ENCODE measurements at places on chromosomes 1 and 21.

DNA sequence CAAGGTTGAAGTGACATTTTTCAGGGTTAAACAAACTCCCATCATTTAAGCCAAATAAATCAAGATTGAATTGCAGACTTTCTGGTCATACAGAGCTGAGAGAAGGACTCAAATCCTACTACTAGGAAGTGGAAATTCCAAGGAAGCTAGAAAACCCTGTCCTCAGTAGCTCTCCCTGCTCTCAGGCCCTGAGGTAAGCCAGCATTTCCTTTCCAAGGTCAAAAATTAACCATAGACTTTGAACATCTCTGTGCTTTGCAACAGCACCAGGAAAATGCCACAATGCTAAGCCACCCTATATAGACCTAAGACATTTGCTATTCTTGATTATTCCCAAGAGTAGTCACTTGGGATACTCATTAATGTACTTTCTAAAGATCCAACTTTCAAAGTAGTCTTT, 45.1 kb downstream of the LUZP1 start:
- no peak overlapping the region for H3K27ac ChIP-seq
- H3K27me3 ChIP-seq = no peaks in the 10 kb centered on the region
- no peak for DNase-seq
- no peak overlapping the region for H3K4me3 ChIP-seq
- H3K36me3 ChIP-seq = peaks cover 5% of the 10 kb centered on the region

DNA sequence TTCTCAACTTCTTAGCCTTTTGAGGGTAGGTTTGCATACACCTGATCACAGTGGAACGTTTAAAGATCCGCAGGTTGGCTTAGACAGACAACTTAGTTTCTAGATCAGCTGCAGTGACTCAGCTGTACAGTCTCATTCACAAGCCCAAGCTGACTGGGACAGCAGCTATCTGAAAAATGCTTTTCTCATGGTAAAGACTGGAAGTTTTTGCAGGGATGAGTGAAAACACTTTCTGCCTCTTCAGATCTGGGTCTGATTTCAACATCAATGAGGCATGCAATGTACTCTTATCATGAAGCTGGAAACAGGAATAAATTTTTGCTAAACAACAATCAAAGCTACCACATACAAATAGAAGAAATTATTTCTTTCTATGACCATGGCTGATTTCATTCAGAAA, 61.1 kb upstream of the PTBP2 start:
- no peaks in the 10 kb centered on the region for H3K4me1 ChIP-seq
- no peaks in the 10 kb centered on the region for H3K36me3 ChIP-seq
- no peak overlapping the region for H3K4me3 ChIP-seq
- no peak overlapping the region for H3K27ac ChIP-seq

DNA sequence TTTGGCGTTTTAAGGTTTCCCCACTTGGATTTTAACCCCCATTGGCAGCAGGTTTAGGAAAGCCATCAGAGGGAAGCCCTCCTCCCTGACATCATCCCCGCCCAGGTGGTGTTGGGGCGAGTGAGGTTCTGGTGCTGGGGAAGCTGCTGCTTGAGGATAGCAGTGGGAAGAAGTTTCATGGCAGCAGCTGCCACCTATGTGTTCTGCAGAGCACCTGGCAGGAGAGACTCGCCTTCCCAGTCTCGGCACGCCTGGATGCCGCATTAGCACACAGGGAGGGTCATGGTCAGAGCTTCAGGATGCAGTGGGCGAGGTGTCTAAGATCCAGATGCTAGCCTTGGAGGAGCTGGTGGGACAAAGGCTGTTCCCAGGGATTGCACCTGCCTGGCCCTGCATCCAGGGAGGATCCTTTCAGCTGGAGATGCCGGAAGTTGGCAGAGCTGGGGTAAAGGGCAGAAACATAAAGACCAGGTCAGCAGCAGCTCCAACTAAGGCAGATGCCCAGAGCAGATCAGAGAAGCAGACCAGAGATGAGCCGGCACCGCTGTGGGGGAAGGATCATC, 33.9 kb downstream of the ABCG1 start:
- peaks cover 2% of the 10 kb centered on the region for H3K36me3 ChIP-seq
- H3K27me3 ChIP-seq = no peaks in the 10 kb centered on the region
- DNase-seq = no peak
- no peak overlapping the region for H3K4me3 ChIP-seq

GRCh38 chr1:227365473-227366431, 47.5 kb upstream of the CDC42BPA start:
- H3K4me1 ChIP-seq = no peaks in the 10 kb centered on the region
- peaks cover 7% of the 10 kb centered on the region for H3K27me3 ChIP-seq
- DNase-seq = no peak
- H3K27ac ChIP-seq = no peak overlapping the region
- H3K4me3 ChIP-seq = no peak overlapping the region

DNA sequence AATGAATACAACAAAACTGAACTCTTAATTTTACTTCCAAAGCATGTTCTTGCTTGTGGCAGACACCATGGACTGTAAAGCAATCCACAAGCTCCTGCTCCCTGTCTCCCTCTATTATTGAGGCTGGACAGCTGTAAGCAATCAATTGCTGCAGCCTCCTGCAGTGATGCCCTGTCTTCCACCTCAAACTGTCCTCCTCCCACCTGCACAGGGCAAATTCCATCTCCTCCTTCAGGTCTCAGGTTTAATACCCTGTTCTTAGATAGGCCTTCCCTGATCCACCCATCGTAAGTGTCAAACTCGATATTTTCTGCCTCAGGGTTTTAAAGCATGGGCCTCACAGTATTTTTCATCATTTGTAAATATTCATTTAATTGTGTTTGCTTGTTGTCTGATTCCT, 81.8 kb downstream of the LYST start:
- H3K36me3 ChIP-seq = peaks cover 38% of the 10 kb centered on the region
- DNase-seq = no peak
- no peaks in the 10 kb centered on the region for H3K4me1 ChIP-seq
- no peak overlapping the region for H3K4me3 ChIP-seq

DNA sequence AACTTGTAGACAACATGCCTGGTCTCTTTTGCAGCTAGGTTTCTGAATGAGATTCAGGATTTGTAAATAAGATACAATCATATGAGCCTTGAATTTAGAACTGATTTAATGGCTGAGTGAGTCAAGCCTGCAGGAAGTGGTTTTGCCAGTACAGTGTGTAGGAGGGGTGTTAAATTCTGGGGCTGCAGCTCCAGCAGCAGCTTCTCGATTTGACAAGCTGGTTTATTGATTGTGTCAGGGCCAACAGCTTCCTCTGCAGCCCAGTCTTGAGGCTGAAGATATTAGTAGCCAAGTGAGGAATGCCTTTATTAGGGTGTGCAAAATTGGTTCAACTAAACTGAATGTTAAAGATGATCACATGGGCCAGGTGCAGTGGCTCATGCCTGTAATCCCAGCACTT, 11.5 kb upstream of the PLA2G5 start:
- peak; percentile 83 for DNase-seq
- H3K27me3 ChIP-seq = peaks cover 5% of the 10 kb centered on the region
- H3K4me3 ChIP-seq = no peak overlapping the region
- H3K27ac ChIP-seq = no peak overlapping the region

DNA sequence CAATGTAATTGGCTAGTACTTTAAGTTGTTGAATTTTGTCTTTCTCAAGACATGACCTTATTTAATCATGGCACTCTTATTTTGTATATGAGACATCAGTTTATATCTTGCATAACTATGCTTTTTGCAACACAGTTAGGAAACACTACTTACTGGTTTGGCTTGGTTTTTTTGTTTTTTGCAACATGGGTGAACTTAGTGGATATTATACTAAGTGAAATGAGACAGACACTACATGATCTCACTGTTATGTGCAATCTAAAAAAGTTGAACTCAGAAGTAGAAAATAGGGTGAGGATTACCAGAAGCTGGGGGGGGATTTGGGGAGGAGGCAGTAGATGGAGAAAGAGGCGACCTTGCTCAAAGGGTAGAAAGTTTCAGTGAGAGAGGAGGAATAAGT, 132.1 kb downstream of the PLA2G4A start:
- H3K27ac ChIP-seq = no peak overlapping the region
- H3K4me1 ChIP-seq = no peaks in the 10 kb centered on the region
- no peaks in the 10 kb centered on the region for H3K27me3 ChIP-seq
- H3K36me3 ChIP-seq = no peaks in the 10 kb centered on the region
- no peak overlapping the region for H3K4me3 ChIP-seq

DNA sequence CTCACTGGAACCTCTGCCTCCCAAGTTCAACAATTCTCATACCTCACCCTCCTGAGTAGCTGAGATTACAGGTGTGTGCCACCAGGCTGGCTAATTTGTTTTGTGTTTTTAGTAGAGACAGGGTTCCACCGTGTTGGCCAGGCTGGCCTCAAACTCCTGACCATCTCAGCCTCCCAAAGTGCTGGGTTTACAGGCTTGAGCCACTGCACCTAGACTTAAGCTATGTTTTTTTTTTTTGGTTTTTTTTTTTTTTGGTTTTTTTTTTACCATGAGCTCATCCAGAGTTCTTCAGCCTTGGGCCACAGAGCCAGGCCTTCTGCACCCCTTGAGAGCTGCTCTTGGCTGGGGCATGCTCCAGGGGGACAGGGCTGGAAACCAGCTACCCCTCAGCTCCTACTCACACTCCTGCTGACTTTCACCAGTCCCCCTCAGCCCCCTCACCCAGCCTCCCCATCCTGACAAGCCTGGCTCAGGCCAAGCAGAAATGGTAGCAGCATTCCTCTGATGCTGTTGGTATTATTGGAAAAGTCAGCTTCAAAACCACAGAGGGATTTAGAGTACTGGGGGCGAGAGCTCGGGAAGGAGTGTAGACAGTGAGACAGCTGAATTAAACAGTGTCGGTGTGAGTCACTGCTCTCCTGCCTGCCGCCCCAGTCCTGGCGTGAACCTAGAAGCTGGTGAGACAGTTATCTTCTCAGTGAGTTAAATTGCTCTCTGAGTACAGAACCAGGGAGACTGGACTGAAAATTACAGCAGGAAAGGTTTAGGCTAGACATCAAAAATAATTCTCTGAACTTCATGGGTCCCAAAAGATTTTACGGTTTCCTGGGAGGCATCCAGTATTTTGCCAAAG, 63.7 kb downstream of the NAV1 start:
- H3K4me1 ChIP-seq = no peaks in the 10 kb centered on the region
- no peak overlapping the region for H3K4me3 ChIP-seq

DNA sequence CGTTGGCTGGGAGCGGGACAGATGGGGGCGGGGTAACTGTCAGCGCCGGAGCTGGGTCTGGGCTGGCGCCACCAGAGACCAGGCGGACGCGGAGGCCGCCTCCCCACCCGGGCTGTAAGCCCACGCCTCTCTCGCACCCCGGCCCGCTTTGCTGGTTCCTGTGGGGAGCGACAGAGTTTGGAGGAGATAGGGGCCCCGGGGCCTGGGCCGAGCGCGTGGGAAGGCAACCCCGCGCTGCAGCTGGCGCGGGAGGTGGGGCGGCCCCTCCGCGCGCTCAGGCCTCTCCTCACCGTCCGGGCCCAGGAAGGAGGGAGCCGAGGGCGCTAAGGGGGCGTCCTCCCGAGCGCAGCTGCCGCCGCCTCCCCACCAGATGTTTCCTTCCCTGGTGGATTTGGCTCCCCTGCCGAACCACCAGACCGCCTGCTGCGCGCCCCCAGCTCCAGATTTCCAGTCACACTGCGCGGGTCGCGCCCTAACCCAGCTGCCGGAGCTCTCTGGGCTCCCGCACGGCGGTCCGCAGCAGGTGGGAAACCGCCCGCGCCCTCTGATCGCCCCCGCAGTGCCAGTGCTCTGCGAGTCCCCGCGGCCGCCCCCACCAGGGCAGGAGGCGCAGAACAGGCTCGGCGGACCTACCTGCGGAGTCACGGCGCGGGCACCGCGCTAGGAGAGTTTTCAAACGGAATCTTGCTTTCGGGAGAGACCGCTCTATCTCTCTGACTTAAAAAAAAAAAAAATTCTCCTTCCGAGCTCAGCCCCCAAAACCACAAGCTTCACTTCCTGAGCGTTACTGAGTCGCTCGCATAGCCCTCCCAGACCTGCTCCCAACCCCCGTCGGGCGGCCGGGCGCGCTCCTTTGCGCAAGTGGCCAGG, 1.1 kb downstream of the GFI1 start:
- peak; percentile 95 for DNase-seq
- H3K36me3 ChIP-seq = peaks cover 54% of the 10 kb centered on the region
- peaks cover 28% of the 10 kb centered on the region for H3K4me1 ChIP-seq

DNA sequence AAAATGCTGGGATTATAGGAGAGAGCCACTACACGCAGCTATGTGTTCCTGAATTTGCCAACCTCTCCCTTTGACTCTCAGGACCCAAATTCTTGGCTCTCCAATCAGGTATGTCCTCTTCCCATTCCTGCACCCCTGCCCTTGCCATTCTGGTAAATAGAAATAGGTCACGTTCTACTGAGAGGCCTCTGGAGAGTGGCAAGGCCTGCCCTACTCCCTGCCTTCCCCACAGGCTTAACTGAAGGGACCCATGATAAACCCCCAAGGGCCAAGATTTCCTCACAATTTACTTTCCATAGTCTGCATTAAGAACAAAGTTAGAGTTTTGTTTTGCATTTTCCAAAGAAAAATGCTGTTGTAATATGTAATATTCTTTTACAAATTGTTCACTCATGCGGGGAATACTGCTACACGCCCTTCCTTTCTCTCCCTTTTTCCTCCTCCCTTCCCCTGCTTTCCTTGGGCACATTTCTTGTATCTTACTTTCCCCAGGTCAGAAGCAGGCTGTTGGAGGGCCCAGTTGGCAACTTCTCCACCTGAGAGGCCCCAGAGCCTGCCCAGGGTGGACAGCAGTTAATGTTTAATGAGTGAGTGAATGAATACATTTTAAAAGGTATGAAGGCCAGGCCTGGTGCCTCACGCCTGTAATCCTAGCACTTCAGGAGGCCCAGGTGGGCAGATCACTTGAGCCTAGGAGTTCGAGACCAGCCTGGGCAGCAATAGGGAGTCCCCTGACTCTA, 33.9 kb upstream of the PUM1 start:
- no peaks in the 10 kb centered on the region for H3K27me3 ChIP-seq
- no peak overlapping the region for H3K27ac ChIP-seq
- no peak overlapping the region for H3K4me3 ChIP-seq
- H3K36me3 ChIP-seq = no peaks in the 10 kb centered on the region
- DNase-seq = no peak
